ENCODE measurements at places on chromosomes 11 and 22.

DNA sequence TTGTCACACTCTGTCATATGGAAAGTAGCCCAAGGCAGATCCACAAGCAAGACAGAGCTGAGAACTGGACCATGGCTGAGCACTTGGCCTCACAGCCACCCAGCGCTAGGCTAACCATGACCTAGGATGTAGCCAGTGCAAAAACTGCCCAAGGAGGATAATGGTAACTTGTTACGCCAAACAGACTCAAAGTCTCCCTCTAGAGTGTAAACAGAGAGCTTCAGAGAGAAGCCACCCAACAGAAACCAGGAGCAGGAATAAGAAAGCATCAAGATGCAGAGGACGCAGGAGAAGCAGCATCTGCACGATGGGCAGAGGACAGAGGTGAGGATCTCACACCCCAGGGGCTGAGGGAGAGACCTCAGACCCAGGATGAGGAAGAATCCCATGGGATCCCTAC is 97.9 kb downstream of the RCN1 start:
- DNase-seq = no peak

GRCh38 chr11:133048270-133048669 is 484.0 kb downstream of the OPCML start:
- DNase-seq = no peak

DNA sequence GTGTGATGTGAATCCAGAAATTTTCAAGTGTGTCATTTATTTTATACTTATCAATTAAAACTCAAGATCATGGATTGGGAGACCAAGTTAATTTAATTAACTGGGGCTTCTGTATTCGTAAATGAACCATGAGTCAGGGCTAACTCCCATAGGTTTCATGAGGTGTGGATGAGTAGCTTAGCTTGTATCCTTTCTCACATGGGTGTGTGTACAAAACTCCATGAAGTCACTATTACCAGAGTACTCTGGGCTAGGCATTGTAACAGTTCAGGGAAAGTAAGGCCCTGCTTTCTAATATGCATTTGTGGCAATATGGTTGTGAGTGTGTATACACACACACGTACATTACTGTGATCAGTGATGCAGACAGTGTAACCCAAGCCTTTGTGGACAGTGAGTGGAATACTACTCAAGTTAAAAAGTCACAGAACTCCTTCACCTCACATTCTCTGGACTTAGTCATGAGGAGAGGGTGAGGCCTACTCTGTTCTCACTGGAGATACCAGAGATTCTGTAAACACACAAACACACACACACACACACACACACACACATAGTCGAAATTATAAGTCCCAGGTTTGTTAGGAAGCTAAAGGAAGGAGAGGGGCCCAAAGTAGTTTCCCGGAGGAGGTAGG is 3.5 kb downstream of the CNTF start:
- DNase-seq = no peak

GRCh38 chr22:50548040-50548920 is 2.6 kb downstream of the KLHDC7B start:
- DNase-seq = no peak

DNA sequence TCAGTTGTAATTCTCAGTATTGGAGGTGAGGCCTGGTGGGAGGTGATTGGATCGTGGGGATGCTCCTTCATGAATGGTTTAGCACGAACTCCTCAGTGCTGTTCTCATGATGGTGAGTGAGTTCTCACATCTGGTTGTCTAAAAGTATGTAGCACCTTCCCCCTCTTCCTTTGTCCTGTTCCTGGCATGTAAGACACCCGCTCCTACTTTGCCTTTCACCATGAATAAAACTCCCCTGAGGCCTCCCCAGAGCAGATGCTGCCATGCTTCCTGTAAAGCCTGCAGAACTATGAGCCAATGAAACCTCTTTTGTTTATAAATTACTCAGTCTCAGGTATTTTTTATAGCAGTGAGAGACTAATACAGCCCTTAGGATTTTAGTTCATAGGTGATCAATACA is 191.5 kb downstream of the MAML2 start:
- no peak for DNase-seq

DNA sequence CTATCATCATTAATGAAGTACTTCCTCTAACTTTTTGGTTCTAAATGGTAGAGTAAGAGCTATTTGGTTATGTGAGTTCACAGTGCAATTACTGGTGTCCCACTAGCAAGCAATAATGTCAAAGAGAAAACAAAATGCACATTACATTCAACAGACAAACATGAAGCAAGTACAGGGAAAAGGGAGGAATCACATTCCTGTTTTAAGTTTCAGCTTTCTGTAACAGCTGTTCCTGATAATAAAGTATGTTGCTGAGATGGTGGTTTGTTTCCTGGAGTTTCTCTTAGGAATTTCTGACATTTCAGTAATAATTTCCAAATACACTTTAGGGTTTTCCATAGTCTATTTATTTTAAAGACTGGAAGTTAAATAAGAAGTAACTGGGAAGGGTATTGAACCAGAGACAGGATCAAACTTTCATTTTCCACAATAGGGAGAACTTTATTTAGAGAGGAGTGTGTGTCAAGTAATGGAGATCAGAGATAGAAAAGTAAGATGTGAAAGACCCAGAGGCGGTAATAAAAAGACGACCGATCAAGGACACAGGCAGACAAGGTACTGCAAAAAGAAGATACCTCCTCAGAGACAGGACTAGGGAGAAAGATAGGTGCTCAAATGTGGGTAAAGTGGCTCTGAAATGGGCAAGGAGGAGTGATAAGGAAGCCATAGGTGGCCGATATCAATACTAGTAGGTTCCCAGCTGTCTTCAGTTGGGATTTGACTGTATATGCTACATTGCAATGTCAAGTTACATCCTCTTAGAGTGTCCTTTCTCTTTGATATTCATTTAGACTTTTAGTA is 20.8 kb upstream of the CLNS1A start:
- DNase-seq = no peak

GRCh38 chr11:38416141-38416540 is 1818.1 kb upstream of the RAG2 start:
- no peak for DNase-seq

DNA sequence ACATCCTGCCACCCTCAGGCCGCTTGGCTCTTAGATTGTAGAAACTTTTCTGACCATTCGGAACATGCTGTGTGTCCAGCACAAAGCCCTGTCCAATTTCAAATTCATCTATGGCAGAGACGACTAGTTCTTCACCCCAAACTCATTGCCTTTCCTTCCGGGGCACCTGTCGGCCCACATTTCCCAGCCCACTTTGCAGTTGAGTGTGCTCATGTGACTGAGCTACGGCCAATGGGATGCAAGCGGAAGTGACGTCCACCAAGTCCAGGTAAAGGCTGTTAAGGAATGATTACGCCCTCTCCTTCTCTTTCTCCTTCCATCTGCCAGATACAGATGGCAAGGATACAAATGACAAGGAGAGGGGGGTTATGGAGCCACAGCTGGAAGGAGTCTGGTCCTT is 32.5 kb downstream of the SYT13 start:
- DNase-seq = no peak

GRCh38 chr11:130037058-130037457 is 32.6 kb upstream of the APLP2 start:
- DNase-seq = no peak

DNA sequence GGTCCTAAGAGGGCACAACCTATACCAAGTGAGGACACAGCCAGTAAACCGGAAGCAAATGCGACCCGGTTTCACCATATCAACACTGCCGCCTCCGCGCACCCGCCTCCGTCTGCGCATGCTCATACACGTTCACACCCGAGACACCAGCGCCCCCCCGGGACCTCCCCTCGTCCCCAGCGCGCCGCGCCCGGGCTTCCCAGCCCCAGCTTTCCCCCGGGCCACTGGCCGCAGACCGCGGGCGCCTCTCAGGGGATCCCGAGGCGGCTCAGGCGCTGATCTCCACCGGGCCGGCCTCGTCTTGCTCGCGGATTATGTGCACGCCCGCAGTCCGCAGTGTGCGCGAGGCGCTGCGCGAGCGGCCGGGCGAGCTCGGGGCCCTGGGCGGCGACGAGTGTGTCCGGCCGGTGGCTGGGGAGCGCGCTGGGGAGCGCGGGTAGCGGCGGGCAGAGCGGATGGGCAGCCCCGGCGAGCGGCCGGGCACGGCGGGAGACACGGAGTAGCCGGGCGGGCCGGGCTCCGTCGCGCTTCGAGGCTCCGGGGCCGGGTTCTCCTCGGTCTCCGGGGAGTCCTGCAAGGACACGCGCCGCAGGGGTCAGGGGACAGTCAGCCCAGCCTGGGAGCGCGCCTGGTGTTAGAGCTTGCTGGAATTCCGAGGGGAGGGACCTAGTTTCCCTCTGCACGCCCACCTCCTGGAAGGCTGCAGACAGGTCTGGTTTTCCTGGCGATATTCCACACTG is 2.0 kb downstream of the HEPN1 start:
- no peak for DNase-seq

GRCh38 chr11:29260939-29261705 is 755.7 kb downstream of the KCNA4 start:
- DNase-seq = no peak

DNA sequence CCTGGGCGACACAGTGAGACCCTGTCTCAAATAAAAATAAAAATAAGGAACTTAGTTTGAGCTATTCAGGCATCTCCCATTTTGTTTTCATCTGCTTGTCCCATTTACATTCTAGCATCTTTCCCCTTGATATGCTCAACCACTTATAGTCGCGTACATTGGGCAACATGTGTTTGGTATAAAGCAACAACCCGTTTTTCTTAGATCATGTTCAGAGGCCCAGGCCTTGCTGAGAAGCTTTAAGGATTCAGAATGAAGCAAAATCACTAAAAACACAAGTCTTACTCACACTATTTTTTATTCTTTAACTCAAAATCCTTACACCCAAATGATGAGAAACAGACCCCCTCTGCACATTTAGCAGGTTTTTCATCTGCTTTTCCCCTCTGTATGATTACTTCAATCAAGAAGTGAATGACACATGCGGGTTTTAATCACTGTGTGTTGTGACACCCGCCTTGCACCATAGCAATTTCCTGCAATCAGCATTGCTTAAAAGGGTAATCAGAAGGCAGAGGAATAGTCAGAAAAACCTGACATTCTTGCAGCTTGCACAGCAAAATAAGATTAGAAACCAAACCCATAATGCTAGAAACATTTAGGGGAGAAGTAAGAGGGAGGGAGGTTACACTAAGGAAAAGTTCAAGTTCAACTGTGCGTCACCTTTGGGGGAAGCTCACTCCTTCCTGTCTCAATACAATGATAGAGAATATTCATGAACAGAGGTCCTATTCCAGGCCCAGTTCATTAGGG is 25.9 kb downstream of the ALG9 start:
- DNase-seq = no peak

- DNase-seq = no peak
Observed at GRCh38 chr11:122521626-122522025, 133.9 kb upstream of the UBASH3B start.

DNA sequence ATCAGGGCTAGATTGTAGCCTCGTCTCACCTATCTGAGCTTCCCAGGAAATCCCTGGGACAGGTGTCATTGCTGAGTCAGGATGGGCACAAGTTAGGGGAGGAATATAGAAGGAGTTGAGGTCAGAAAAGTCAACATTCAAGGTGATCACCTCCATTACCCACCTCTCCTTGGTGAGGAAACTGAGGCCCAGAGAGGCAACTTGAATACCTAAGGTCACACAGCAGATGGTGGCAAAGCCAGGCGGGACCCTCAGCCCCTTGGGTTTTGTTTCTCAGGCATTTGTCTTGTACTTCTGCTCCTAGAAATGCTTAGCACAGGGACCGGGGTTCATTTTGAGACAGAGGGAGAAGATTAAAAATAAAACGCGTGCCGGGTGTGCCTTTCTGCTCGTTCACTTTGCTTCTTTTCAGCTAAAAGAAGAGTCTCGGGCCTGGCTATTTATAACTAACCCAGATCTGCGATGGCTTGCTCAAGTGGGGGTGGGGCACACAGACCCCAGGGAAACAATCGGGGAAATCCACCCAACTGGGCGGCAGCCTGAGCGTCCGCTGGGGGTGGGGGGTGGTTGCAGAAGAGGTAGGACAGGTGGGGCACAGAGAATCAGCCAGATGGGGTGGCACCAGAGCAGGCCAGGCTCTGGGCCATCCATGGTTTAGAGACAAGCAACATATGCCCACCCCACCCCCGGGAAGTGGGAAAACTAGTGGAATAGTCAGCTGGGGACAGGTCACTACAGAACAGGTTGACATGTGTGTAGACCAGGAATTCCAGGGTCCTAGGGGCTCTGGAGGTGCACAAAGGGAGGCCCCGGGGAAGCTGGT is 3.9 kb upstream of the GNAZ start:
- no peak for DNase-seq
